ENCODE measurements at places on chromosomes 2 and 18.

DNA sequence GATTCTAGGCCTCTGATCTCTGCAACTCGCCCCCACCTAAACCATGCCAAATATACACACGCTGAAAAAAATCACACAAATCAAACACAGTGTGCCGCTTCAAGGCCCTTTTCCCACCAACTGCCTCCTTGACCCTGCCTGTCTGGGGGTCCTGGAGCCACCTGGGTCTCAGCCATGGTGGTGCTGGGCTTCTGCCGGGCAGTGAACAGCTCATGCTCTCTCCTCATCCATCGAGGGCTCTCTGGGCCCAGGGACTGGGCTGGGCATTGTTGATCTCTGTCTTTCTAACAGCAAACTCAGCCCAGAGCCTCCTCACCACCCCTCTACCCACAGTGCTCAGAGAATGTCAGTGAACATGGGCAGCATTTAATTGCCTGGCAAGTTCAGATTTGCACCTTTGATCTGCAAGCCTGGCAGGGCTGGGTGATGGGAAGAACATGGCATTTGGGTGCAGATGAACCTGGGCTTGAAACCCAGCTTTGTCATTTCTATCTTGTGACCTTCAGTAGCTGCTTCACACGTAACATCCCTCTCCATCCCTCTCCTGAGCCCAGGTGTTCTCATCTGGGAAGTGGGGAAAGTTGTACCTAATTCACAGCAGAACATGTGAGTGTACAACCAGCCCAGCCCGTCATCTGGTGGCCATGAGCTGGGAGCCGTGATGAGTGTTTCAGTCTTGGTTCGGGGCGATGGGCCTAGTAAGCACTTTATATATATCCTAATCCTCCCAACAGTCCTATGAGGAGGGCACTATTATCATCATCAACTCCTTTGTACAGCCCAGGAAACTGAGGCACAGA, 46.1 kb downstream of the SDC1 start:
- no peak for DNase-seq

- DNase-seq, result no peak
Measured at GRCh38 chr18:58135701-58136331, 91.8 kb downstream of the NEDD4L start.

DNA sequence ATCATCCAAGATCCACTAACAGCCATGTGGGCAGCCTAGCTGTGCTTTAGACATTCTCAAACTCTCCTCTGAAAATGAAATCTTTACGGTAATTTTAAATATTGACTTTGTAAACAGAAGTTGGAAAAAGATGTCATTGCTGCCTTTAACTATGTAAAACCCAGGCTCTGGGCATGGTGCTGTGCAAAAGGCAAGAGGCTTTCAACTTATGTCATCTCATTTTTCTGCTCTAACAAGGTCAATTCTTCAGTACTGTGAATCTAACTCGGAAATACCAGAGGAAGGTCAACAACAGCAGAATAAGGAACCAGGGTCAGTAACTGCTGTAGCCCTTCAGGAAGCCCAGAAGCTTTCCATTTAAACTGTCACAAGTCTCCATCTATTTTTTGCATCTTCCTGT, 37.0 kb upstream of the MPP4 start:
- DNase-seq, result no peak

- DNase-seq, result no peak
Measured at GRCh38 chr2:199535445-199536177, 77.9 kb upstream of the SATB2 start.

GRCh38 chr2:182618672-182619079, 97.4 kb upstream of the DNAJC10 start:
- no peak for DNase-seq
